ENCODE measurements at places on chromosomes 3 and 15. TPM values are rescaled to one million over a fixed set of nuclear protein-coding genes. Genes with fewer than 3 reads are reported as not detected.

- DNase-seq, result no peak
Observed at GRCh38 chr3:5390221-5390620, 202.7 kb downstream of the EDEM1 start.

- no peak for DNase-seq
Observed at GRCh38 chr15:39609166-39609916, 28.5 kb downstream of the THBS1 start.

GRCh38 chr3:147411238-147411814 lies 2.2 kb downstream of the ZIC1 start:
- no peak for DNase-seq

- DNase-seq, result no peak
Observed at GRCh38 chr3:177764933-177765332, 567.7 kb upstream of the TBL1XR1 start.

- no peak for DNase-seq
Observed at GRCh38 chr15:62570405-62570783, 405.3 kb upstream of the C2CD4B start.

- DNase-seq, result peak; percentile 9
Observed at GRCh38 chr3:118943597-118943996, 91.0 kb downstream of the IGSF11 start.

- DNase-seq, result no peak
Observed at GRCh38 chr3:143571548-143571947, 276.7 kb downstream of the SLC9A9 start.

Gene UQCC5
- polyA plus RNA-seq, result 135 TPM

Gene LRRN1
- polyA plus RNA-seq, result 0.41 TPM

Gene CDHR4
- not detected for polyA plus RNA-seq

Gene GATA2
- polyA plus RNA-seq, result 22.9 TPM

Gene C3orf22
- not detected for polyA plus RNA-seq

Gene IP6K2
- polyA plus RNA-seq, result 112 TPM

Gene WDR93
- 1.2 TPM for polyA plus RNA-seq
